ENCODE measurements at places on chromosomes 5 and 9.

DNA sequence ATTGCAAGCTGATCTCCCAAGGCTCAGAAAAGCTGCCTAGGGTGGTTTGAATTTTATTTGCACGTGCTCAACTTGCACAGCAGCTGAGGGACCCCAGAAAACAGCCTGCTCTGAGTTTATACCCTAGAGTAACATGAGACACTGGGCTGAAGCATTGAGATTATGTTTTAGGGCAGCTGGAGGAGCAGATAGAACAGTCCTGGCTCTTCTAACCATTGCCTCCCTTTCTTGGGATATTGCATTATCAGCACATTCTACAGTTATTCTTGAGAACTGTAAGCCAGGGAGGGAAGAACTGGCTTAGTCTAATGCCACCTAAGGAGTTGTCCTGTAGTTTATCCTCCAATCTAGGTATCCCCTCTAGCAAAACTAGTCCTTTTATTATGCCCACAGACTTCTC lies 10.3 kb downstream of the SMC2 start:
- peak; percentile 45 for DNase-seq

DNA sequence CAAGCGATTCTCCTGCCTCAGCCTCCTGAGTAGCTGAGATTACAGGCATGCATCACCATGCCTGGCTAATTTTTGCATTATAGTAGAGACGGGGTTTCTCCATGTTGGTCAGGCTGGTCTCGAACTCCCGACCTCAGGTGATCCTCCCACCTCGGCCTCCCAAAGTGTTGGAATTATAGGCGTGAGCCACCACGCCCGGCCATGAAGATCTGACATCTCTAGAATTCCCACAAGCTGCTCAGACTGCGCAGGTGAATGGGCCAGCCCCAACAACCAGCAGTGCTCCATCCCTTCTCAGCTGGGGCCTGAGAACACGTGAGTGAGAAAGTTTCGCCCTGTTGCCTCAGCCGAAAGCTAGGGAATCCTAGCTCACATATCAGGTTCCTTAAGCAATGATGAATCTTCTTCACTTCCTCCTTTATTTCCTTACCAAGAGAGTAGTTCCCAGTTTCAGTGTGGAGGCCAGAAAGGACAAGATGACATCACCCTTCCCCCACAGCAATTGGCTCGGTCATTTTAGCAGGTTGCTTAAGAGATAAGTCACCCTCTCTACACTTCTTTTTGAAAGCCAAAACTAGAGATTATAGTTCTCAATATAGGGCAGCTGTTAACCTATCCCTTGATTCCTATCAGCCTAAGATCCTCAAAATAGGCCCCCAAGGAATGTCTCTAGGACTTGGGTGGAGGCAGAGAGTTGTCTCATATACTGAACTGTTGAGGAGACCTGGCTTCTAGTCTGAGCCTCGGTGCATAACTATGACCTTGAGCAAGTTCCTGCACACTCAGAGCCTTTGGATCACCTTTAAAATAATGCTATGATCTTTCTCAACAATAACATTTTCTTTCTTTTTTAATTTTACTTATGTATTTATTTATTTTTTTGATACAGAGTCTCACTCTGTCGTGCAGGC lies 23.9 kb upstream of the PPP2CA start:
- no peak for DNase-seq

- DNase-seq = no peak
Measured at GRCh38 chr5:107469485-107470294, 201.0 kb downstream of the EFNA5 start.

DNA sequence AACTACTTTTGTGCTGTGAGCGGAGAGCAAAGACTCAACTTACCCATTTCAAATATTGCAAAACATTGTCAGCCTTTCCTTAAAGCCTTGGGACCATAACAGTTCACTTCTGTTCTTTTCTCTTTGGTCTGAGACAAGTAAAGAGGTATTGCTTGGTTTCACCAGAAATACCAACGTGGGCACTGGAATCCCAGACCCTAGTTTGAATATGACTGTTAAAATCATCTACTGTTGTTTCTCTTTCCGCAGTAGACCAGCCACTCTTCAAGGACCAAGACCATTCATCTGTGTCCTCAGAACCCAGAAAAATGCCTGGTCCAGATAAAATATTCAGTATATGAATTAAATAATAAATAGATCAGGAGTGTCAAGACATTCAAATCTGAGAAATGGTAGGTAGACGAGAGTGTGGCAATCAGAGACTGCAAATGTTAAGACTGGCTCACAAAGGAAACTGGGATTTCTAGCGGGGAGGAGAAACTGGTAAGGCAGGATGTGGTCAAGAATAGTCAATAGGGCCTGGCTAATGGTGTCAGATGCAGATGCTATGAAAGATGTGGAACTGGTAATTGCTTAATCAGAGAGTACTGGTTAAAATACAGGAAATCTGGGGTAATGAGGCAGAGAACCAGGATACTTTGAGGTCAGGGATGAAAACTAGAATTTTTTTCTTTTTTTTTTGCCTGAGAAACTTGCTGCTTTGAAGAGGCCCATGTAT lies 82.1 kb upstream of the IL33 start:
- DNase-seq = no peak

DNA sequence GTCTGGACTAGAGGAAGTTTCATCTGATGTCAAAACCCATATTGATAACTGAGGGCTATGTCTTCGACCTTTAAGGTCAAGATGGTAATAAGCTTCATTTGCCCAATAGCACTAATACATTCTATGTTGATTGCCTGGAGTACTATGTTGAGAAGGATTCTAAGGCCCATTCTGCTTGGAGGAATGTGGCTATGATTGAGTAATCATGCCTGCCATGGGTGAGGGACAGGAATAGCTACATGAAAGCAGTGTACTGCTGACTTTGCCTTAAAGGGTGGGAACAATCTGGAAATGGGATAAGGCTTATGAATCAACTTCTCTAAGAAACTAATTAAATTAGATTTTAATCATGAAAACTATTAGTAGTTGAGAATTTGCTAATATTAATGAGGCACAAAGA lies 13.6 kb downstream of the NNT start:
- DNase-seq = no peak

DNA sequence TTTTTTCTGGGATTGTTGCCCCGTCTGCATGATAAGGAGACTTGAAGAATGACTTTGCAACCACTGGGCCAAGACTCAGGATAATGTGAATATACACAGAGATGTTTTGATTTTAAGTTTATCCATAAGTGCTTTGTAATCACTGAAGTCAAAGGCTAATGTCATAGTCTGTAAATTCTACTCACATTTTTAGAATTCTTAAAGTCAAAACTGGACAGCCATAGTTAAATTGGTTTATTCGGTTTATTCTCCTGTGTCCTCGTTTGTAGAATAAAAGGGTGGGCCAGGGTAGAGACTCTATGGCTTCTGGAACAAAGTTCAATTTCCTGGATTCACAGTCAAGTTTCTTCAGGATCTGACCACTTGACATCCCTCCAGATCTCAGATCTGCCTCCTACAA lies 327.7 kb upstream of the TNC start:
- no peak for DNase-seq

DNA sequence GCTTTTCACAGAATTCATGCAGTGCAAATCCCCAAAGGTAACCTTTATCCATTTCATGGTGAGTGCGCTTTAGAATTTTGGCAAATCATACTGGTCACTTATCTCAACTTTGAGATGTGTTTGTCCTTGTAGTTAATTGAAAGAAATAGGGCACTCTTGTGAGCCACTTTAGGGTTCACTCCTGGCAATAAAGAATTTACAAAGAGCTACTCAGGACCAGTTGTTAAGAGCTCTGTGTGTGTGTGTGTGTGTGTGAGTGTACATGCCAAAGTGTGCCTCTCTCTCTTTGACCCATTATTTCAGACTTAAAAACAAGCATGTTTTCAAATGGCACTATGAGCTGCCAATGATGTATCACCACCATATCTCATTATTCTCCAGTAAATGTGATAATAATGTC lies 21.3 kb downstream of the PCA3 start:
- DNase-seq = no peak

GRCh38 chr9:109624896-109625295 lies 126.8 kb upstream of the PTPN3 start:
- DNase-seq = no peak

GRCh38 chr5:134846641-134846960 lies 833 bp downstream of the C5orf24 start:
- DNase-seq = no peak

DNA sequence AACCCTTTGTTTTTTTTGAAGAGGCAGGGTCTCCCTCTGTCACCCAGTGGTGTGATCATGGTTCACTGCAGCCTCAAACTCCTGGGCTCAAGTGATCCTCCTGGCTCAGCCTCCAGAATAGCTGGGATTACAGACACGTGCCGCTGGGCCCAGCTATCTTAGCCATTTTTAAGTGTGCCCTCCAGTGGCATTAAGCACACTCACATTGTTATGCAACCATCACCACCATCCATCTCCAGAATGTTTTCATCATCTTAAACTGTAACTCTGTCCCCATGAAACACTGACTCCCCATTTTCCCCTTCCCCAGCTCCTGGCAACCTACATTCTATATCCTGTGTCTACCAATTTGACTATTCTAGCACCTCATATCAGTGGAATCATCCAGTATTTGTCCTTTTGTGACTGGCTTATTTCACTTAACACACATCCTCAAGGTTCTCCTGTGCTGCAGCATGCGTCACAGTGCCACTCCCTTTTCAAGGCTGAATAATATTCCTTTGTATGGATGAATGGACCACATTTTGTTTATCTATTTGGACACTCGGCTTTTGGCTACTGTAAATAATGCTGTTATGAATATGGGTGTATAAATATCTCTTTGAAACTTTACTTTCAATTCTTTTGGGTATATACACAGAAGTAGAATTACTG lies 12.5 kb upstream of the RAPGEF1 start:
- DNase-seq = no peak

DNA sequence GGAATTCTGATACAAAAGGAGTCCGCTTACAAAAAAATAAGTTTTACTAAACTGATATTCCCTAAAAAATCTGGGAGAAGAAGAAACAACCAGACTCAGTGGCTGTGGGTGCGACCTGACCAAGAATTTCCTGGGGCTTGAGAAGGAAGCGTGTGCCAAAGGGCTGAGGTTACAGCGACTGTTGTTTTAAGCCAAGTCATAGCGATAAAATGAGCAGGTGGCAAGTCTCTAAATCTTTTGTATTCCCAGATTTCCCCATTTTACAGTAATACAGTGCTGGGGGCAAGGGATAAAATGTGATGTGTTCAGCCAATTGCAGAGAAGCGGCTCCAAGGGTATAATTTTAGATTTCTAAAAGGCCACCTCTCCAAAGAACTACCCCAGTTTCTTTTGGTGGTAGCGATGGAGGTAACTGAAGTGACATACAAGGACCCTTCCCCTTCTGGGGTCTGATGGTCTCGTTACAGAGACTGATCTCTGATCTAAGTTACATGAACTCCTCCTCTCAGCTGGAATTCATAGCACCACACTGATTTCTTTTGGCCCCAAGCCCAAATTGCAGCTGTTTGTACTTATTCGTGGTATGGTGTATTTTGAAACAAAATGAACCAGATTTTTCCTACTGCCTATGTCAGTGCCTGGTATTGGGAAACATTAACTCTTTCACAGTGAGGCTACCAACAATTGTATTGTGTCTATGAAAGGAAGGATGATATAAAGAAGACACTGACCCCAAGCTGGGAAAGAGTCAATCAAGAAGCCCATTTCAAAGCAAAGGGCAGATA lies 41.6 kb downstream of the LPAR1 start:
- no peak for DNase-seq

DNA sequence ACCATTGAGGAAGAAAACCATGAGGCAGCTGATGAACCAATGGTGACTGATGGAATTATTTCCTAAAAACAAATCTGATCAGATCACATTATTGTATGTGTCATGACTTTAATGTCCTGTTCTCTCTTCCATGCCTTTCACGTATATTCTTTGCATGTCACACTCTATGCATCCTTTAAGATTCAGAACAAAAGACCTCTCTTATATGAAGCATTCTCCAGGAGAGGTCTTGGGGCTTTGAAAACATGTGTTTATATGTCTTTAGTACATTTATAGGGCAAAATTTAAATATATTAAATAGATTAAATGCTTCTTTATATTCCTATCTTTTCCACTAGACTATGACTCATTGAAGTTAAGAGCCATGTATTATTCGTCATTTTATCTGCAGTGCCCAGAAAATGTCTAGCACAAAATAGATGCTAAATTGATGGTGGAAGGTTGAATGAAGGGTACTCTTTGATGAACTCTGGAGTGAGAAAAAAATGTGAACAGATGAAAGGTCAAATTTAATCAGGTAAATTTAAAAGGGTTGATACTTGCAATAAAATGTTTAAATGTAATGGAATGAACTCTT lies 196.3 kb downstream of the PSAT1 start:
- no peak for DNase-seq

DNA sequence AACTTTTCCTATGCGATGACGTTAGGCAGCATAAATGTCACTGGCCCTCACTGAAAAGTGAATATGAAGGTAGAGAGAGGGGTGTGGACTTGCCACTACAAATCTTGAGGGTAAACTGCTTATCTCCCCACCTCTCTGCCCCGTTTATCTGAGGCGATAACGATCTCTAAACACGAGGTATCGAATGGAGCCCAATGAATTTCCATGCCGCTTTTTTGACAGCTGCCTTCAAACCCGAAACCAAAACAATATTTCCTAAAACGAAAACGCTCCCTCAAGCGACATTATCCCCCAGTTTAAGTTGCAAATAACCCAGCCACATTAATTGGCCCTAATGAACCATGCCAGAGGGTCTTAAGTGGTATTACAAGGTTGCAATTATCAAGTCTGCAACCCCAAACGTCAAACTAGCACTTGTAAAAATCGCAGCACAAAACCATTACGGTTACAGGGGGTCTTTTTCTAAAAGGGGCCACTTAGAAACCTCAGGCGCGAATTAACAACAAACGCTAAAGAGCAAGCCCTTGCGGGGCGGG lies 1.4 kb downstream of the NR3C1 start:
- DNase-seq = no peak

GRCh38 chr5:150645070-150645700 lies 4.7 kb downstream of the SYNPO start:
- DNase-seq = no peak

DNA sequence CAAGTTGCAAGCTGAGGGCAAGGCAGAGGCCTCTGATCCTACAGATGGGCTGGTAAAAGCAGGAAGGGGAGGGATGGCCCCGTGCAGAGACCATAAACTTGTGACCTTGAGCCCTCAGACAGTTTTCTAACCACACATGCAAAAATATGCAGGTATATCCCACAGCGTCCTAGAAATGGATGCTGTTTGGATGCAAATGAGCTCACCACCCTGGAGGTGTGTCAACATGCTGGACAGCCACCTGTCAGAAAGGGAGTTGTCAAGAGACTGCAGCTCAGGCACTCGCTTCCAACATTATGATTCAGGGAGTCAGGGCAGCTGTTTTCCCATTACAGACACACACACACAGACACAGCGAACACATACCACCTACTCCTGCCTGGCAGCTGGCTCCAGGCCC lies 97.3 kb upstream of the PANK3 start:
- peak; percentile 95 for DNase-seq

GRCh38 chr5:132498152-132498551 lies 7.6 kb upstream of the IRF1 start:
- DNase-seq = no peak
